ENCODE measurements at places on chromosomes 5 and 9.
A peak's percentile ranks its signal among the peaks of the same experiment; 100 is the strongest.

GRCh38 chr5:151703227-151703626 lies 16.5 kb upstream of the SPARC start:
- DNase-seq = no peak

DNA sequence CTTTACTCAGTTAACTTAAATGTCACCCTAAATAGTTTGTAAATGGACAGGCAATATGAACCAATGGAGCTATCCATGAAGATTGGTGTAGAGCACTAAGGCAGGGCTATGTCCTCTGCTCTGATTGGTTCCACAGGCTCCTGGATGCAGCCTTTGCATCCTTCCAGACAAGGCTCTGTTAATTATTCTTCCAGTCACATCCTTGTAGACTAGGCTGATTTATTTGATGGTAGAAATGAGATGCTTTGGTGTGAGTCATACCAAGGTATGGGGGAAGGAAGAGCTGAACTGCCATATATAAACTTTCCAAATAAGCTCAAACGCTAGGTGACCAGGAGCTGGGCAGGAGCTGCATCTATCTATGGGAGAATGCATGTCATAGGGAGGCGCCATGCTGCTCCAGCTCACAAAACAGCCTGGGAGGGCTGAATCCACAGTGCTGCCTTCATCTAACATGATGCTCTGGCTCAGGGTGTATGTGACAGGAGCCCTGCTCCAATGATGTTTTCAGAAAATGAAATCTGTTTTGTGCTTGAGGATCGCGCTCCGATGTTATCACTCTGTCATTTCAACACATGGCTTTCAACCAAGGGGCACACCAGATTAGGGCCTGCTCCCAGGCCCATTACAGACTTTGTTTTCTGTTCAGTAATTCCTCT lies 818.0 kb upstream of the ZNF608 start:
- no peak for DNase-seq

DNA sequence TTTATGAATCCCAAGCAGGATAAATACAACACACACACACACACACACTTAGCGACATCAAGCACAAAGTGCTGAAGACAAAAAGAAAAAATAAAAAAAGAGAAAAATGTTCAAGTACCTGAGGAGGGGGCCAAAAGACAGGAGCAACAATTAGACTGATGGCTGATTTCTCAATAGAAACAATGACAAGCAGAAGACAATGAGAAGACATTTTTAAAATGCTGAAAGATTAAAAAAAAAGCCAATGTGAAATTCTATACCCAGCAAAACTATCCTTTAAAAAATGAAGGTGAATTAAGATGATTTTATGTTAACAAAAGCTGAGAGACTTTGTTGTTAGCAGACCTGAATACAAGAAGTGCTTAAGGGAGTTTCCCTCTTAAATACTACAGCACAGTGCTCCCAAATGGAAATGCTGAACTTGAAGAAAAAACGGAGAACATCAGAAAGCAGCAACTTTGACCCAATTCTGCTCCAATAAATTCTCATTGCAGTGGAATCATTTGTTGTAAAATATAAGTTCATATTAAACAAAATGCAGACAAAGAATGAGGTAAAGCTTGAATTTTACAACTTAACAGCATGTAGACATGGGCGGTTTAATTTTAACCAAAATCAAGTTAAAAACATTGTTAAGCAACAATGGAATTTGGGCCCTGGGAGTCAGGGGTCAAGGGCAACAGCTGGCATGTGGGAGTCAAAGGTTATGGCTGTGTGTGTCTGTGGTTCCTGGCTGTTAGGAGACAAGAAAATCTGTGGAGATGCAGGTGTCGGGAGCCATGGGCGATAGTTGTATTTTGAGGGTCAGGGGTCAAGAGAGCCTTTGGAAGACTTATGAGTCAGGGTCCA lies 776 bp upstream of the RANBP17 start:
- no peak for DNase-seq

DNA sequence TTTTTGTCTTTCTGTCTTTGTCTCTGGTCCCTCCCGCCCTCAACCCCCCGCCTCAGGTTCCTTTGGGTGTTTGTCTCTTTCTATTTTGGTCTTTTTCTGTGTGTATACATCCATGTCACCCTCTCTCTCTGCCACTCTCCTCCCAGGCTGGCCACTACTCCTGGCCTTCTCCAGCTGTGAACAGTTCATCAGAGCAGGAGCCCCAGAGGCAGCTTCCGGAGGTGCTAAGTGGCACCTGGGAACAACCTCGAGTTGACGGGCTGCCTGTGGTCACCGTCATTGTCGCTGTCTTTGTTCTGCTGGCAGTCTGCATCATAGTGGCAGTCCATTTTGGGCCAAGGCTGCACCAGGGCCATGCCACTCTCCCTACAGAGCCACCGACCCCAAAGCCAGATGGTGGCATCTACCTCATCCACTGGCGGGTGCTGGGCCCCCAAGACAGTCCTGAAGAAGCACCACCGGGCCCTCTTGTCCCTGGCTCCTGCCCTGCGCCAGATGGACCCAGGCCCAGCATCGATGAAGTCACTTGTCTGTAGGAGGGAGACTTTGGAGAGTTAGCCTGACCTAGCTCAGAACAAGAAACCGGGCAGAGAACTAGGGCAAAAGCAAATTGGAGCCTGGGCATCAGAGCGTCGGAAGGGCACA lies 1.7 kb downstream of the SMIM33 start:
- no peak for DNase-seq

GRCh38 chr9:99051851-99052250 lies 53.1 kb upstream of the TGFBR1 start:
- no peak for DNase-seq

- DNase-seq = no peak
Observed at GRCh38 chr5:154196955-154197652, 6.6 kb downstream of the GALNT10 start.

DNA sequence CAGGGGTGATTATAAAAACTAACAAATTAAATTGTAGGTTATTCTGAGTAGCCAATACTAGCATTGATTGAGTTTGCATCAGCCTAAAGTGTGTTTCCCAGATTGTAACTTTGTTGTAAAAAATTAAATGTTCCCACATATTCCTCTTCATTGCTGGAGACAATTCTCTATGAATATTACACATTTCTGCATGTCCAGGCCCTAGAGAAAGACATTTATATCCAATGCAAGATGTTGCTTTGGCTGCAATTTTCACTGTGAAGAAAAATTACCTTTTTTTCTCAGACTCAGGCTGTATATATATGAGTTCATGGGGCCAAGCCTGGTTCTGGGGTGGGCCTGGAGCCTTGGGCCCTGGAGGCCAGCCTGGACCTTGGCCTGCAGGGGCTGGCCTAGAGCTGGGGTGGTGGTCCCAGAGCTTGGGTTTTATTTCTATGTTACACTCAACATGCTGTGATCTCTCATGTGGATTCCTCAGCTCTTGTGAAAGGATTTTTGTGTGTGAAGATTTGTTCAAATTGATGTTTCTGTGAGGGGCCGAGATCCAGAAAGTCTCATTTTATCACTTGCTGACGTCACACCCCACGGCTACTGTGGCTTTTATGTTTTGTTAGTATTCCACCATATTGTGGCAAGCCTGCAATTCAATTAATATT lies 232.5 kb downstream of the SPATA31A1 start:
- no peak for DNase-seq

GRCh38 chr5:71986101-71986500 lies 121.2 kb upstream of the MAP1B start:
- no peak for DNase-seq

GRCh38 chr9:127912882-127913281 lies 4.0 kb downstream of the ST6GALNAC4 start:
- no peak for DNase-seq

DNA sequence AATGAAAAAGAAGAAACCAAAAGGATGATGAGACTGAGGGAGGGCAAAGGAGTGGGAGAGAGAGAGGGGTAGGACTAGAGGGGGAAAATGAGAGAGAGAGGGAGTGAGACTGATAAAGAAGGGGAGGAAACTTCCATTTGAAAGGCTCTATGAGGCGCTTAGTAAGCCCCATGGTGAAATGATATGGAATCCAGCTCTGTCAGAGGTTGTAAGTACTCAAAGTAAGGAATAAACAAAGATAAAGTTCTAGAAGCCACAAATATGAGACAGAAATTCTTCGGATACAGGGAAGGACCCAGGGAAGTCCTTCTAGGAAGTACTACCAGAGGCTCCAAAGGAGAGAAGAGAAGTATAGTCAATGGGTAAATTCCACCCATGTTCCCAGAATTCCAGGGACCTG lies 21.7 kb upstream of the VLDLR start:
- no peak for DNase-seq

- no peak for DNase-seq
Observed at GRCh38 chr5:95590880-95591279, 29.0 kb upstream of the GPR150 start.

GRCh38 chr9:126558051-126558665 lies 55.6 kb upstream of the LMX1B start:
- peak; percentile 56 for DNase-seq

DNA sequence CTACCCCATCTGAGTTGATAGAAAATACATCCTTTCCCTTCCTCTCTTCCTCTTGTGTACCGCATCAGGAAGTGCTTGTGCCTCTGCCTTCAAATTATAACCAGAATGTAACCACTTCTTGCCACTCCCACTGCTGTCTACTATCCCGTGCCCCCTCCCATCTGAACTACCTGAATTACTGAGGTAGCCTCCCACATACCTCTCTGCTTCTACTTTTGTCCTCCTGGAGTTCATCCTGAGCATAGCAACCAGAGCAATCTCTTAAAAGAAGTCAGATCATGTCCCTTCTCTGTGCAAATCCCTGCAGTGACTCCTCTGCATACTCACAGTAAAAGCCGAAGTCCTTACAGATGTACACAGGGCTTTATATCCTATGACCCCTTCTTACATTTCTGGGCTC lies 23.0 kb downstream of the SV2C start:
- no peak for DNase-seq

DNA sequence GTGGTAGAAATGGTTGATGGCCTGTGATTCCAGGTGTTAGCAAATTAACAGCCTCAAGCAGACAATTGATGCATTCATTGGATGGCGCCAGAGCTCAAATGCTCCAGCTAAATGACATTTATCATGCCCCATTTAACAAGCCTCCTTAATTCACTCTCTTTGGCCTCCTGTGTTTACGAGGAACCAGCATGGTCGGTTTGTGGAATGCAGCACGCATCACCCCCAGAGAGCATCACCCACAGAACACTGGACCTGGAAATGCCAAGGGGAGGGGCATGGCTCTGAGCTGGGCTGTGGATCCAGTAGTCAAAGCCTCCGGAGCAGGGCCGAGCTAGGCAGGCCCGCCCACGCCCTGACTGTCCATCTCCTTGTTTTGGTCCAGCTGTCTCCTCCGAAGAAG lies 434.0 kb downstream of the GADD45G start:
- no peak for DNase-seq

DNA sequence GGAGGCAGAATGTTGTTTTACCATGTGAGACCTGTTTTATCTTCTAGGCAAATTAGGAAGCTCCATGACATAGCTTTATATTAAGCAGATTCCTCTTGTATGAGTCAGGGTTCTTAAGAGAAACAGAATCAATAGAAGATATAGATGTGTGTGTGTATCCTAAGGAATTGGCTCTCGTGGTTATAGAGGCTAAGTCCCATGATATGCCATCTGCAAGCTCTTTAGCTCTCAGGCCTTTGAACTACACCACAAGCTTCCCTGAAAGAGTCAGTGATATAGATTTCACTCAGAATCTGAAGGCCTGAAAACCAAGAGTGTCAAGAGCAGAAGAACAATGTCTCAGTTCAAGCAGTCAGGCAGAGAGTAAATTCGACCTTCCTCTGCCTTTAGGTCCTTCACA lies 365.8 kb upstream of the ZNF608 start:
- DNase-seq = no peak

GRCh38 chr5:137791799-137792198 lies 37.6 kb upstream of the HNRNPA0 start:
- no peak for DNase-seq

DNA sequence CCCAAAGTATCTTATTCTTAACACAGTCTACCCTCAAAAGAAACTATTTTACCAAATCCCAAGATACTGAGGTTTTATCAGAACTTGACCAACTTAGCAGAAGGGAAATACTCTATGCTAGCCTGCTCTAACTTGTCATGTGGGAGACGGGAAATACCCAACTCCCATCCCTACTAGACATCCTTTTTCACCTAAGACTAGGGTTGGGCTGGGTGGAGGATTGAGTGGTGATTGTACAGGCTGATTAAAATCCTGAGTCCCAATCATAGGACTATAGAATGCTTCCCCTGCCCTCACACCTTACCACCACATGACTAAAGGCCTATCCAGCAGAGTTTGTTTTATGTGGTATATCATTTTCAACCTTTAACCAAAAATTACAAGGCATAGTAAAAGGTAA lies 786.5 kb downstream of the TAF11L14 start:
- no peak for DNase-seq
